ENCODE measurements at places on chromosomes 3 and 15. TPM values are rescaled to one million over a fixed set of nuclear protein-coding genes. Genes with fewer than 3 reads are reported as not detected.

DCP1A gene
- total RNA-seq = 15.5 TPM

PTH1R gene
- not detected for total RNA-seq

TP63 gene
- 254 TPM for total RNA-seq

FBXL22 gene
- 0.28 TPM for total RNA-seq

BNC1 gene
- total RNA-seq = 61.2 TPM

Measured in nasal cavity respiratory epithelium epithelial cell of viscerocranial mucosa (primary cell).